ENCODE measurements at places on chromosomes 6 and 20.

- no peak for DNase-seq
These were observed 60.1 kb downstream of the GFOD1 start for GRCh38 chr6:13427316-13427715.

- peak; percentile 33 for DNase-seq
These were observed 60.3 kb downstream of the VTA1 start for GRCh38 chr6:142207265-142207877.

DNA sequence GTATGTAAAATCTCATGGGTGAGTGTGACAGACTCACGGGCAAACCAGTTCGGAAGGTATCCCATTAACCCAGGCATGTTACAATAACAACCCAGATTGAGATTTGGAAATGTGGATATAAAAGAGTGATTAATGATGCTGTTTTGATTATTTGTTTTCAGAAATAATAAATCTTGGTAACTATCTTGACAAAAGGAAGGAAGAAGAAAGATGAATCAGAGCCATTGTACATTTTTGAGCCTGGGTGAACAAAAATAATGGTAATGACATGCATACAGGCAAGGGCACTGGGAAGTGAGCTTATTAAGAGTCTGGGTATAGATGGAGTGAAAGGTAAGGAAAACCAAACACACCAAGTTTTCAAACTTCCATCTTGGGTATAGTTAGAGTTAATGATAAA, 862.0 kb downstream of the PHF3 start:
- DNase-seq, result no peak

DNA sequence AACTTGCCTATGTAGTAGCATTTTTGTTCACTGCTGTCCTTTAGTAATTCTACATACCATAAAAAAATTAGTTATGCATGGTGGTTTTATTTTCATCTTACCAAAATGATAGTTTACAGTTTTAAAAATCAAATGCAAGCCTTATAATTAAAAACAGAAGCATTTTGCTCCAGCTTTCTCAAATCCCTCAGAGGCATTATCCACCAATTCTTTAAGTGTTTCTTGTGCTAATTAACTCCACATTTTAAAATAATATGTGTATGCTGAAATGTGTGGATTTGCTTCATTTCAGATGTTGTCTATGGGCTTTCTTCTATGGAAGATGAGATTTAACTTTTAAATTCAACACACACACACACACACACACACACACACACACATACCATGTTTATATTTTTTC, 49.3 kb downstream of the PCSK2 start:
- no peak for DNase-seq

DNA sequence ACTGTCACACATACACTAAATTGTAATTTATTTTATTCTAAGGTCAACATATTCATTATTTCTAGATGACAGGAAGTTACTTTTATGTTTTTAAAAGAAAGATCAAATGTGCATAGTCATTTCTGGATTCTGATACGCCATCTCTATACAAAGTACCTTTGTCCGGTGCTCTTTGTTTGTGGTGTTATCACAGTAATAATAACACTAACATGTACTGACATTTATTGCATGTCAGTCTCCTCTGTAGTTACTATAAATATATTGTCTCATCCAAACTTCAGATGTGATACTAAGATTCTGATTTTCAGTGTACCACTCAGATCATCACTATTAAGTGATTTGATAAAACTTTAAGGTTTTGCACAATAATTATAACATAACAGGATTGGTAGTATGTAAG, 90.3 kb upstream of the TPD52L1 start:
- DNase-seq, result no peak

DNA sequence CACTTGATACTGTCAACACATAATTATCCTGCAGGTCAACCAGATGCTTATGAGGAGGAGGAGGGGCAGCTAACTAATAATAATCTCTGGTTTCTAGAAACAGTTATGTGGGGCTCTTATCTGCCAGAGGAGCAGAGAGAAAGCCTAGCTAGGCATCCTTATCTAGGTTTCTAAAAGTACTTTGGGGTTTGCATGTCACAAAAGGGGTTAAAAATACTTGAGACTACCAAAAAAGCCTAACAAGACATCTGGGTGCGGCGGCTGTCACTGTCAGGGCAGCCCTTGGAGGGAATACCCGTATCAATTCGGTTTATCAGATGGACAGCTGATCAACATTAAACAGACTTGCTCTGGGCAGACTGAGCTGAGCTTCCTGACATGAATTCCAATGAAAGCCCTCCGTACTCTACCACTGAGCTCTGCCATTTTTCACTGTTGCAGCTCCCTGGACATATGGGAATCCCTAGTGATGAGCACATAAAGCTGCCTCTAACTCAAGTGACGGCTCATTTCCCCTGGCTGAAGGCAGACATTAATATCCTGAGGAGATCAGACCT, 166.6 kb downstream of the PDSS2 start:
- no peak for DNase-seq

- DNase-seq, result peak; percentile 74
These were observed 21.6 kb upstream of the MTRF1L start for GRCh38 chr6:153023977-153024708.

DNA sequence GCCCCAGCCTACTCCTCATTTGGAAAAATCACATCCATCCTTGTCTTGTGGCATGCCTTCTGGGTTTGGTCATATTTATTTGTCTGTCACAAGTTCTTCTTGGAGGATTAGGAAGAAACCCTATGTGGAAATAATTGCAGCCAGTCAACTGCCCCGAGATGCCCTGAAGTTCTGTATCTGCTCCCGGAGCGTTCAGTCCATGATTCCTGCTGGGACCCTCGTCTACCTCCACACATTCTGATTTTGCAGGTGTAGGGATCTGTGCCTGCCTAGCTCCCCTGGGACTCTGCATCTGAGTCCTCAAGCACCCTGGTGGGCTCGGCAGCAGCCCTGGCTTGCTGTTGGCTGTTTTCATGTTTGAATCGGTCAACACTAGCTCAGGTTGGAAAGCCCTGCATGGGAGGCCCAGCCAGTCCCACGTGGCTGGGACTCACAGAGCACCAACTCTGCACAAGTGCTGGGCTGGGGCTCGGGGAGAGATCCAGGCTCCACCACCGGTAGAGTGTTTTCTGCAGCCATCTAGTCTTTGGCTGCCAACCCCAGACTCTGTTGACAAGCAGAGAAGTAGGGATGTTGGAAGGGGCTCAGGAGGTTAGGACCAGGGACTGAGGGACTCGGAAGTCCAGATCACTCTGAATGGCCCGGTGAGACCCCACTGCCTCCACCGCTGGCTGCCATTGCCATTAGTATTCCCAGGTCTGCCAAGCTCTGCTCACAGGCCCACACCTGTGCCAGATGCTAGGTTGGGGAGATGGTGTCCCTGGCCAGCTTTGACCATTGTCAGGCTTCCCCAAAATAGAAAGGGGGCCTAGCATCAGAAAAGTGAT, 183.5 kb upstream of the CST7 start:
- DNase-seq, result no peak

- no peak for DNase-seq
These were observed 15.2 kb downstream of the SAMHD1 start for GRCh38 chr20:36936341-36936740.

- no peak for DNase-seq
These were observed 58.5 kb downstream of the MRPL14 start for GRCh38 chr6:44068607-44069296.

DNA sequence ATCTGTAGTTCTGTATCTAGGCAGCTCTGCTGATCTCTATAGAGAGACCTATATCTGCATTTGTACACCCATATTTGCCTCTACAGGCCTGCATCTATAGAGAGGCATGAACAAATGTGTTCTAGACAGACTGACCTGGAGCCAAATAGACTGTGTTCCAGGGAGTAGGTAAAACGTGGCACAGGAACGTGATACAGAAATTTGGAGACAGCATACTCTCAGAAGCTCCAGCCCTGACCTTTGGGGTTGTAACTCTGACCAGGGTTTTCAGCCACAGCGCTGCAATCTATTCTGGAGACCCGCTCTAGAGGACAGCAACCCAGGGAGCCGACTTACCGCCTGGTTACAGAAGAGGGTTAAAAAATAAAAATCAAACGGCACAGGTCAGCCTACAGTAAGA, 983 bp downstream of the RBBP9 start:
- DNase-seq, result peak; percentile 1

GRCh38 chr6:66189915-66190314, 482.9 kb upstream of the EYS start:
- no peak for DNase-seq

GRCh38 chr20:51596668-51597388, 54.3 kb upstream of the NFATC2 start:
- DNase-seq, result peak; percentile 89

DNA sequence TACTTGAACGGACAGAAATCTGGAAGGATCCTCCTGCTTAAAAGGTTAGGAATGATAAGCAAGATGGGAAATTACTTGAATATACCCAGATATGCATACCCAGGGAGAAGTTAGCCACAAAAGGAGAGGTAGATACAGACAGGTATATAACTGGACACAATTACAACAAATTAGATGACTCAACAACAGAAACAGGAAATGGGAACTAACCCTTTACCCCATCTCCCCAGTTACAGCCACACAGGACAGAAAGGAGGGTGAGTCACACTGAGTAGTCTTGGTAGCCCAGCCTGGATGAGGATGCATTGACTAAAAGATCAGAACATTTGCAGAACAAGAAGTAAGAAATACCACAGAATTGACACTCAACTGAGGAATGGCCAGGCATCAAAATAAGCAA, 61.2 kb downstream of the C6orf52 start:
- DNase-seq, result peak; percentile 88

GRCh38 chr6:579339-579738, 77.6 kb downstream of the HUS1B start:
- peak; percentile 26 for DNase-seq

- DNase-seq, result no peak
These were observed 13.6 kb upstream of the PDE7B start for GRCh38 chr6:135837735-135838449.

GRCh38 chr6:37141281-37142049, 28.5 kb upstream of the PIM1 start:
- DNase-seq, result peak; percentile 73

- no peak for DNase-seq
These were observed 1013.7 kb upstream of the MAP3K7 start for GRCh38 chr6:91600561-91600960.

DNA sequence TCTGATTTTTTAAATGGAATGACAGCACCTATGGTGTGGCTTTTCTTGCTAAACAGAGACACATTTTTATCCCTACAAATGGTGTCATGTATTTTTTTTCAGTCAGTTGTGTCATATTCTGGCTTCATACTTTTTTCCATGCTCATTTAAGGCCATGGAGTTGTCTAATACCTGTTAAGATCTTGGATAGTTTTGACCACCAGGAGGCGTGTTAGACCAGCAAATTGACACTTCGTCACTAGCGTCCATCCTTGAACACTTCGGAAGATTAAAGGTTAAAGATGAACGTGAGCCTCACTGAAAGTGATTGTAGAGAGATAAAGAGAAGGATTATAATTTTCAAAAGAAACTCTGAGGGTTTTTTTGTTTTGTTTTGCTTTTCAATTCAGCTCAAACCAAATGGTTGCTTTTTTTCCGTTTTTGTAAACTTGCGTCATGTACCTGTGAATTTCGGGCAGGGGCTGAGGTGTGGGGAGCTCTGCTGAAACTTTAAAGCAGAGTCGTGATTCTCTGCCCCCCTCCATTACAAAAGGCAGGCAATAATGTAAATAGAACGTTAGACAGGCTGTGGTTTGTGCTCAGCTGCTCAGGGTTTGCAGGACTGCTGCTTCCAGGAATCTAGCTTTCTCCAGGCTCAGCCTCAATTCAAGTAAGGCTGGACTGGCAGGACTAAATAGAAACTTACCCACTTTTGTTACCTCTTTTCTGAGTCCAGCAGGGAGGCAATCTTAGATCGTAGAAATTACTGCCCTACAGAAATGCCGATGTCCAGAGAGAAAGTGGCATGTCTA, 245.1 kb downstream of the FOXA2 start:
- DNase-seq, result peak; percentile 17

DNA sequence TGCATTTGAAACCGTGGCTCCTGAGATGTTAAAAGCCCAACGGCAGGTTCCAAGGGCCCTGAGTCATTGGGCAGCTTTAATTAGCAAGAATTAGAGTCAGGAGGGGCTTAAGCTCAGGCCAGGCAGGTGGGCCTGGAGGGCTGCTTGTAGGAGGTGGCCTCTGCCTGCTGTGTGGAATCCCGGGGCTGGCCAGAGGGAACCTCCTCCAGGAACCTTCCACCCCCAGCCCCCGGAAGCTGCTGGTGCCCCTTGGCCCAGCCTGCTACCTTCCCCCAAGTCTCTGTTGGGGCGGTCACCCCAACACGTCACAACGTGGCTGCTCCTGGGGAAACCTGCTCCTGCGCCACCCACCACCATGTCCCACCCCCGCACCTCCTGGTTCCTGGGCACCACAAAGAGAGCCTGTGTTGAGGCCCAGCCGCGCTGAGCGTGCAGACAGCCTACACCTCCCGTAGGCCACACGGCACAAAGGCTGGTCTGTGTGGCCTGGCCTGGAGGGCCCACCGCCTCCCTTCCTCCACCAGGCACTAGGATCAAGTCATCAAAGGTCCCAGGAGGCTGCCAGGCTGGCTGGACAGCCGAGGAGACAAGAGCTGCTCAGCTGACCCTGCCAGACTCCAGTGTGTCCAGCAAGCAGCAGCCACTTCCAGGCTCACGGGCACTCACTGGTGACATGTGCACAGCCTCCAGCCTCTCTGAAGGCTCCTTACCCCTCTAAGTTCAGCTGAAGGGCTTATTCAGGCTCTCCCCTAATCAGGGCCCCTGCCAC, 86.3 kb downstream of the SNX5 start:
- DNase-seq, result no peak

GRCh38 chr20:33000802-33001466, 3.3 kb downstream of the SUN5 start:
- DNase-seq, result no peak

- peak; percentile 7 for DNase-seq
These were observed 120.8 kb upstream of the BCLAF1 start for GRCh38 chr6:136410201-136411024.

DNA sequence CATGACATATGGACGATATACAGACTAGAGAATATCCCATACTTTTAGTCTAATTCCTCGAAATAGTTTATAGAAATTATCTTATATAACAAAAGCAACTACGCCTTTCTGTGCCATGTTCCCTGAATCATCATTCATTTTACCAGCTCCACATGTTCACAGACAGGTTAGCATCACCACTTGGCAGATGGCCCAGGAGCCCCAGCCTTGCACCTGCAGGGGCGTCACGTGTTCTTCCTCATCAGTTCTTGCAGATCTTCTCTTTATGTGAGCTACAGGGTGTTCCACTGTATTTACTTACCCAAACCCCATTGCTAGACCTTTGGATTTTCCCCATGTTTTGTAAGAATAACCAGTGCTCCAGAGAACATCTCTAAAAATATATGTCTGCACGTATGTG, 12.6 kb upstream of the BNIP5 start:
- DNase-seq, result no peak

DNA sequence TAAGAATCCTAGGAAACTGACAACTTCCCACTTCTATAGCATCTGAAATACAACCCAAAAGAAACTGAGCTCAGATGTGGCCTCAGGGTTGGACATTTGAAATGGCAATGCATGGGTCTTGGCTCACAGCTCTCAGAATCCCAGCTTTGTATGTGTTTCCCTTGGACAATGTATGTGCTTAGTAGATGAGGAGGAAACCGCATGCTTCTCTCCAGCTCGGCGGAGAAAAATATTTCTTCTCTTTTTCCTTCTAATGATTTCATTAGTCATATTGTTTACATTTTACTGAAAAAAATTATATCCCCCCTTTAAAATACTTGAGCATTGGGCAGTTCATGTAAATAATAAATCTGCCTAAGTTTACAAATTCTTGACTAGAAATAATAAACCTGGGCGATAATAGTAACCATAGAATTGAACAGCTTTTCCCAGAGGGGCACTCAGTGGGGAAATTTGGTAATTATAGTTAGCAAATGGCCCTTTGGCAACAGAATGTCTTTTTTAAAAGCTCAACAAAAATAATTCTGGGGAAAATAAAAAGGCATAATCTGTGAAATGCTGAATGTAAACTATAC, 55.3 kb downstream of the PFDN4 start:
- no peak for DNase-seq
